ENCODE measurements at places on chromosomes 6 and 20. TPM values are rescaled to one million over a fixed set of nuclear protein-coding genes. Genes with fewer than 3 reads are reported as not detected.

- no peaks in the 10 kb centered on the region for H3K4me1 ChIP-seq
- peaks cover 9% of the 10 kb centered on the region for H3K27me3 ChIP-seq
- H3K36me3 ChIP-seq = no peaks in the 10 kb centered on the region
These were observed 30.0 kb downstream of the GJA10 start for GRCh38 chr6:89924231-89924630.

DNA sequence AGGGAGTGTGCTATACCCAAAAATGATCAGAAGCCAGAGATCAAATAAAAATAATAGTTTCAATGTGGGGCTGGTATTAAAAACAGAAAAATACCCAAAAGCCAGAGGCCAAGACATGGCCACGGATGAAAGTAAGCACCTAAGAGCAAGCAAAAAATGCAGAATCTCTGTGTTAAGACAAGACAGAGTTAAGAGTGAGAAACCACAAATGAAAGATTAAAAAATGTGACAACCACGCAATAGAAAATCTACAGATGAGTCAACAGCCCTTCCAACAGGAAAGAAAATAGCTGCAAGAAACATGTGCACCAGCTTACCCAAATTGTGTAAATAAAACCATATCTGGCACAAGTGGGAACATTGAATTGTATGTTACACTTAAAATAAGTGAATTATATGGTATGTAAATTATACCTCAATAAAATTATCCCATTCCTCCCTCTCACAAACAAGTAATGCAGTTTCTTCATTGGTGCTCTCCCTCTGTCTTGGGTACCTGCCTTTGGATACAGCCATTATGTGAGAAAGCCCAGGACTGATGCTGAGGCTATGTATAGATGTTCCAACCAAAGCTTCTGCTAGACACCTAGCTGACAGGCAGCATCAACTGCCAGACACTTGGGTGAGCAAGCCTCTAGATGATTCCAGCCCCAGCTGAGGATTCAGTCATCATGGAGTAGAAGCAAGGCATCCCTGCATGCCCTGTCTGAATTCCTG, 55.3 kb upstream of the UFL1 start:
- no peak overlapping the region for H3K4me3 ChIP-seq
- no peaks in the 10 kb centered on the region for H3K27me3 ChIP-seq
- no peaks in the 10 kb centered on the region for H3K4me1 ChIP-seq
- DNase-seq = no peak

GRCh38 chr20:10454151-10454750, 19.1 kb downstream of the SLX4IP start:
- H3K4me3 ChIP-seq = no peak overlapping the region
- no peak for DNase-seq
- no peaks in the 10 kb centered on the region for H3K36me3 ChIP-seq

DNA sequence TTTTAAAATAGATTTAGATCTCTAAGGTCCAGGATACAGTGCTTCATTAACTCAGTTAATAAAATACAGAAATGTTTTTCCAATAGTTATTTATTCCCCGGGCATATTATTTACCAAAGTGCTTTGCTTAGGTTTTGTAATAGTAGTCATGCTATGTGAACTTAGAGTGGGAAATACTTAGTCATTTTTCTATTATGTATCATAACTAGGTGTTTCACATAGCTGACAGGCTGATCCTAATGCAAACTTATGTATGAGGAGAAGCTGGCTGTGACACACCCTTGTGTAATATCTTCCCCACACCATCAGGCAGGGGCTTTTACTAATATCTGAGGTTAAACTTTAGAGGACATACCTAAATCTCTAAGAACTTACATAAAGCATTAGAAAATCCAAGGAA, 277.7 kb upstream of the RIMS1 start:
- DNase-seq = peak; percentile 67
- H3K27ac ChIP-seq = no peak overlapping the region
- H3K36me3 ChIP-seq = no peaks in the 10 kb centered on the region
- H3K4me3 ChIP-seq = no peak overlapping the region
- peaks cover 19% of the 10 kb centered on the region for H3K4me1 ChIP-seq

DNA sequence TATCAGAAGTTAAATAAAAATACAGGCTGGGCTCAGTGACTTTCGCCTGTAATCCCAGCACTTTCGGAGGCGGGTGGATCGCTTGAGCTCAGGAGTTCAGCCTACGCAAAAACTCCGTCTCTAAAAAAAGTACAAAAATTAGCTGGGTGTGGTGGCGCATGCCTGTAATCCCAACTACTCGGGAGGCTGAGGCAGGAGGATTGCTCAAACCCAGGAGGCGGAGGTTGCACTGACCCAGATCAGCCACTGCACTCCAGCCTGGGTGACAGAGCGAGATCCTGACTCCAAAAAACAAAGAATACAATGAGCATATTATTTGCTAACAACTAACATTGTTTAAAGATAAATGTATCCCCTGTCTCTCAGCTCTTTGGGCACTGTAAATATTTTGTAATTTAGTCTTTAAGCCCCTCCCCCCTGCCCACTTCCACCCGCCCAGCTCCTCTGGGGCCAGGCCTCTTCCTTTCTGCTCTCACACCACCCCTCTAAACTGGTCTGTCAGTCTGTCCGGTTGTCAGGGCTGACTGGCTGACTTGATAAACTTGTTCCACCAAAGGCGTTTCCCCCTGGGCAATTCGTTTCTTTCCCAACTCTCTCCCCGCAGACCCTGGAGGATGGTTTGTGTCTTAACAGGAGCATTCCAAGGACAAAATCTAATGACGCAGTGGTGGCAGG, 62.4 kb upstream of the QKI start:
- H3K36me3 ChIP-seq = no peaks in the 10 kb centered on the region
- no peak for DNase-seq
- H3K4me1 ChIP-seq = peaks cover 26% of the 10 kb centered on the region
- H3K27ac ChIP-seq = no peak overlapping the region

DNA sequence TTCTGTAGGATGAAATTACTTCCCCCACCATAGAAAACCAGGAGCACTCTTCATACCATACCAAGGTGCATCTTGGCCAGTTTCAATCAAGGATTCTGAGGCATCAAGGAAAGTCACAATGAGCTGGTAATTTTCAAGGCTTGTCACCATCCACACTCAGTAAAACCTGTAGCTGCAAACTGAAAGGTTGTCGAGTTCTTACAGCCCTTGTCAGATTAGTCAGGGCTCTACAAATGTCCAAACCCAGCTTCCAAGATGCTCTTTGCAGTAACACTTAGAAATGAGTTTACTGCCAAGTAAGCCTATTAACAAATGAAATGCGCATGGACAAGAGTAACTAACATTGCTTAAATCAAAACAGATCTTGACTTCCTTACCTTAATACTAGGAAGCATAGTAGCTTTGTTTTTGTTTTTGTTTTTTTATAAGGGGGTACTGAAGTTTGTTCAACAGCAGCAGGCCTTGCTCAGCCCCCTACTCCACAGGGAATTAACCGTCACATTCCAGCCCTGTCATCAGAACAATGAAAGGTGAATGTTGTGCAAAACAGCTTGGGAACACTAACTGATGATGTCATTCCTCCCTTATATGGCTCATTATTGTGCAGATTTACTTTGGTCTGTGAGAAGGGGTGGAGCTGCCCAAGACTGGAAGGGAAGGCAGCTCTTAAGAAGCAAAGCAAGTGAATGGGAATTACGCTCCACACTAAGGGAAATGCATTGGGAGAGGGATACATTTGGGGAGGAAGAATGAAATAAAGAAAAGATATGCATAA, 49.9 kb upstream of the TMEM30A start:
- DNase-seq = peak; percentile 88
- no peaks in the 10 kb centered on the region for H3K36me3 ChIP-seq
- peak overlapping the region; percentile 25 for H3K27ac ChIP-seq
- peaks cover 37% of the 10 kb centered on the region for H3K4me1 ChIP-seq
- H3K4me3 ChIP-seq = peak overlapping the region; percentile 9

- no peak for DNase-seq
- no peaks in the 10 kb centered on the region for H3K4me1 ChIP-seq
- peaks cover 4% of the 10 kb centered on the region for H3K36me3 ChIP-seq
- H3K27ac ChIP-seq = no peak overlapping the region
- H3K27me3 ChIP-seq = no peaks in the 10 kb centered on the region
These were observed 21.0 kb downstream of the CLDN20 start for GRCh38 chr6:155284775-155285174.

DNA sequence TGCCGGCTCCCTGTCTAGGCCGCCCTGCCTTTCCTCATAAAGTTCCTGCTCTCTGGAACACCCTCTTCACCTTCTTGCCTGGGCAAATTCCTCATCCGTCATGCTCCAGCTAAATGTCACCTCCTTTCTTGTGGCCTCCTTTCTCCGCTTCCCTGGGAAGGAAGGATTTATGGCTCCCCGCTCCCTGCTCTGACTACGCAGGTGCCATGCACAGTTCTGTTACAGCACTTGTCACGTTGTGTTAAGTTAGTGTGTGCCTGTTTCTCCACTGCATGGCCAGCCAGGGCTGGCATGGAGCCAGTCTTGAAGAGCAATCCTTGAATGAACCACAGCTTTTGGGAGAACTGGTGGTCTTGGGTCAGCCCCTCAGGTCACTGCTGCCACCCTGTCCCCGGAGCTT, 61.7 kb downstream of the CD40 start:
- H3K4me1 ChIP-seq = no peaks in the 10 kb centered on the region
- no peak for DNase-seq
- no peak overlapping the region for H3K27ac ChIP-seq
- peaks cover 4% of the 10 kb centered on the region for H3K27me3 ChIP-seq

DNA sequence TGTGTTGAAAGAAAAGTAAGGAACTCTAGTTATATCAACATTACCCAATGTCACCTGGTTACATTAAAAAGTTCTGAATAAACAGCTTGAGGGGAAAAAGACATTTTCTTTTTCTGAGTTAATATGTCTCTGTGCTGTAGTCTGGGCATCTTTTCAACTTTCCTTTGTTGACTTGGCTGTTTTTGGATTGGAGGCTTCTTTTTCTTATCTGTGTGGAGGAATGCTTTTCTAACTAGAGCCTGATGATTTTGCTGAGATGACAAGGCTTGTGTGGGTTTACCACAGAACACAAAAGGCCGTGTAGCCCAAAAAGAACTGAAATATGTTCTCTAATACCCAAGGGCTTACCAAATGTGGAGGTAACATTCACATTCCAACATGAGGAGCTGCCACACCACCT, 161.8 kb downstream of the KCNQ5 start:
- DNase-seq = peak; percentile 83
- H3K36me3 ChIP-seq = no peaks in the 10 kb centered on the region
- H3K4me3 ChIP-seq = no peak overlapping the region
- peak overlapping the region; percentile 54 for H3K27ac ChIP-seq

DNA sequence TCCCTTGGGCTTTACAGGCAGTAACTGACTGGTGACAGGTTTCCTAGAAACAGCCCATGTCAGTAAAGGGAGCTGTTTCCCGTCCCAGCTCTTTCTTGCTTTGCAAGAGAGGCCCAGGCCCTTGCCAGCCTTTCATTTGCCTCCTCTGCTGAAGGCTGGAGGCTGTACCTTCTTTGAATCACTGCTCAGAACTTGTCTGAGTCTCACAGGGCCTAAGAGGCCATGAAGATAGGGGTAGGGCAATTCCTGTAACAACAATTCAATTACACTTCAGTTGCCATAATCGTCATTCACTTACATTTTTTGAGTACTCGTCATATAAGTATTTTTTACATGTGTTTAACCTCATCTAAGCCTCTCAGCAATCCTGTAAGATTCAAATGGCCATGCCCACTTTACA, 25.9 kb upstream of the MAFB start:
- no peaks in the 10 kb centered on the region for H3K4me1 ChIP-seq
- H3K36me3 ChIP-seq = no peaks in the 10 kb centered on the region

ESR1 gene
- polyA plus RNA-seq = 0.24 TPM

DNA sequence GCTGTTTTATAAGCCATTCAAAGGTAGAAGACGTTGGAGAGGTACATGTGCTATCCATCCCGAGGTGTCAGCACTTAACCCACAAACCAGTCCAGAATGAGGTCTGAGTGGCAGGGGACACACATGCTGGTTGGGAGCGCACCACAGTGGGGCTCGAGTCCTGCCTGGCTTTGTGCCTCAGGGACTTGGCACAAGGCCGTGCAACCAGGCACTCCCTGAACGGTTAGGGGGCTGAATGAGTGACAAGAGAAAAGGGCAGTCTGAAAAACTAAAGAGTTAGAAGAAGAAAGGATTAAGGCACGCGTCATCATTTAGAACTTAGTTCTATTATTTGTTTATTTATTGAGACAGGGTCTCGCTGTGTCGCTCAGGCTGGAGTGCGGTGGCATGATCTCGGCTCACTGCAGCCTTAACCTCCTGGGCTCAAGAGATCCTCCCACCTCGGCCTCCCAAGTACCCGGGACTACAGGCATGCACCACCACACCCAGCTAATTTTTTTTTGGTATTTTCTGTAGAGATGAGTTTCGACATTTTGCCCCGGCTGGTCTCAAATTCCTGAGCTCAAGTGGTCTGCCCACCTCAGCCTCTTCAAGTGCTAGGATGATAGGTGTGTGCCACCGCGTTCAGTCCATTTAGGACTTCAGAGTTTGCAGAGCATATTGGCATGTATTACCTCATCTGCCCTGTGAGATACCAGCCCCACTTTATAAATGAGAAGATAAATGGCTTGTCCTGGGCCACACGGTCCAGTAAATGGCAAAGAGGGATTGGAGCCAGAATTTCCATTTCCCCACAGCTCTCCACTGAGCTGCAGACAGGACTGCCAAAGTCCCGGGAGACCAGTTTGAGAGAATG, 47.4 kb upstream of the IRF4 start:
- no peaks in the 10 kb centered on the region for H3K27me3 ChIP-seq
- H3K4me1 ChIP-seq = no peaks in the 10 kb centered on the region
- no peaks in the 10 kb centered on the region for H3K36me3 ChIP-seq
- no peak overlapping the region for H3K27ac ChIP-seq

GRCh38 chr6:7238900-7239589, 74.0 kb downstream of the SSR1 start:
- DNase-seq = peak; percentile 88
- peaks cover 16% of the 10 kb centered on the region for H3K4me1 ChIP-seq
- H3K27ac ChIP-seq = 0 out of 2 replicates have a peak overlapping the region, but pooled peaks have one; percentile 19
- no peaks in the 10 kb centered on the region for H3K36me3 ChIP-seq

DNA sequence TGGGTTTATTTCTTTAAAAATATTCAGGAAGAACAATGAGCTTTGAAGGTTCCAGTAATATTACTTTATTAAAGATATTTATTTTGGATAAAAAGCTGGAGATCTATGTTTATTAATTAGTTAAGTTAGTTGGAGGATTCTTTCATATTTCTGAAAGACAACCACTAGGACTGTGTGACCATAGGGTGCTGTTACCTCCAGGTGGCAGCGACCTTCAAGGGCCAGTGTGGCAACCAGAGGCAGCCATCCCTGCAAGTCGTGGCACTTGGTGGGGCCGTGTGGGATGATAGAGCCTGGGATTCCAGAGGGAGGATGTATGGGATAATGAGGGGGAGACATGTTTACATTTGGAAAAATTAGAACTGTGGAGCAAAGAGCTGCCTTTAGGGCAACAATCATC, 95.5 kb upstream of the SCP2D1 start:
- no peak overlapping the region for H3K27ac ChIP-seq
- no peak for DNase-seq
- peaks cover 7% of the 10 kb centered on the region for H3K4me1 ChIP-seq
- H3K4me3 ChIP-seq = no peak overlapping the region

PRELID3B gene
- polyA plus RNA-seq = 76.4 TPM

- no peaks in the 10 kb centered on the region for H3K27me3 ChIP-seq
- H3K36me3 ChIP-seq = no peaks in the 10 kb centered on the region
- H3K4me1 ChIP-seq = no peaks in the 10 kb centered on the region
- H3K4me3 ChIP-seq = no peak overlapping the region
- H3K27ac ChIP-seq = no peak overlapping the region
These were observed 51.9 kb upstream of the IYD start for GRCh38 chr6:150316936-150317335.

Data from GM23248 (cell line).